ENCODE measurements at places on chromosomes 16 and 17.

DNA sequence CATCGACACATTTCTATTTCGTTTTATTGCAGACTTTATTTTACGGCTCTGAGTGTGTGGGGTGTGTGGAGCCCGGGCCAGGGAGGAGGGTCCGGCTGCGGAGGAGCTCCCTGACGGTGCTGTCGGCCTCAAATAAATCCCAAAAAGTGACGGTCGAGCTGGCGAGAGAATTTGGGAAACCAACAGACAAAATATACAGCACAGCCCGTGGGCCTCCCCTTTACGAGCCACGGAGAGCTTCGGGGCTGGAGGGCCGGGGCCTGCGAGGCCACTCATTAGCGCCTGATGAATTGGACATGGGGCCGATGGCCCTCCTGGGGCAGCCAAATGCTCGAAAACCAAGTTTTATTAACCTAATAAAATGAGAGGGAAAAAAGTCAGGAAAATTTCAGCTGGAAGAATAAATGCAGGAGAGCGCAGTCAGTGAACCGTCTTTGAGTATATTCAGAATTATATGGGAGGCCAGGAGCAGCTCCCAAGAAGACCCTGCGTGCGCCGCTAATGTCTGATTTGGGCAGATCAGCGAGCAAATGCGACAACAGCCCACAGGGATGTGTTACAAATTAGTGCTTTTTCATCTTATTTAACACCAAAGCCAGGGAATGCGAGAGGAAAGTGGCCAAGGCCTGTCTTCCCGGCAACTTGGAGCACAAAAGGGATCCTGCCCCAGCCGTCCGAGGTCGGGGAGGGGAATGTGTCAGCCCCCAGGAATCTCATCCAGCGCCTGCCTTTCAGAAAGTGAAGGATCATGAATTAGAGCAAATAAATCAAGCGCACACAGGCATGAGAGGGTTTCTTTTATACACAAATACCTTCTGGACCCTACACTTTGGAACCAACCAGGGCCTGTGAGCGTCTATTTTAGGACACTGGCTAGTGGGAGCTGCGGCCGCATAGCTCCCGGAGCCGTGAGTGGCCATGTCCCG, 249.1 kb downstream of the C16orf95 start:
- no peak for DNase-seq

GRCh38 chr17:61822326-61823285, 40.7 kb downstream of the BRIP1 start:
- DNase-seq: no peak

DNA sequence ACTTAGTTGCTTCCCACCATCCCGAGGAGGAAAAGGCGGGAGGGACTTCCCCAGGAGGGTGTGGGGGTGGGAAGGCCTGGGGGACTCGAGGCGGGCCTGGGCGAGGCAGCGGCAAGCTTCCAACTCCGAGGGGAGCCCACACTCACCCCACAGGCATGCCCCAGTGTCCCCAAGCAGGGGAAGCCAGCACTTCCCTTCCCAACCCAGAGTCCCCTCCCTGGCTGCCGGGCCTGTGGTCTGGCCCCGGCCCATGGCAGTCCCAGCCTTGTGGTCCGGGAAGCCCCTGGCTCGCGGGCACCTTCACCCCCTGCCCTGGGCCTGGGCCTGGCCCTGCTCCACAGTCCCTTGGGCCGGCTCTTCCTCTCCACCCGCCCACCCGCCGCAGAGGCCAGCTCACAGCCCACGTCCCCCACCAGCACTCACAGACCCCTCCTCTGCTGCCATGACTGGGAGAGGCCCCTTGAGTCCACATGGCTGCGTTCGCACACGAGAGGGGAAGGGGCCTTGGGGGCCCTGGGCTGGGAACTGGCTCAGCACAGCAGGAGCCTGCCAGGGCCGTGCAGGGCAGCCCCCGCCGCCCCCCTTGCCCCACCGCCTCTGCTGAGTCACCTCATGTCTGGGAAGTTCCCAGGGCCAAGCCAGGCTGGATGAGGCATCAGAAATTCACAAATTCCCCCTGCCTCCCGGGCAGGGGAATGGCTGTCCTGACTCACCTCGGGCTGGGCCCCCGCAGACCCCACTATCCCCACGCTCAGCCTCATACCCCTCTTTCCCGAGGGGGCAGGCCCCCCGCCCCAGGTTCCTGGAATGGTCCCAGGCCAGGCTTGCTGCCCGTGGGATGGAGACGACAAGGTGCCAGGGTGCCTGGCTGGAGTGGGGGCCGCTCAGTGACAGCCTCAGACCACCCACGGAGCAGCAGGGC, 27.8 kb downstream of the BAHCC1 start:
- DNase-seq: peak; percentile 91

DNA sequence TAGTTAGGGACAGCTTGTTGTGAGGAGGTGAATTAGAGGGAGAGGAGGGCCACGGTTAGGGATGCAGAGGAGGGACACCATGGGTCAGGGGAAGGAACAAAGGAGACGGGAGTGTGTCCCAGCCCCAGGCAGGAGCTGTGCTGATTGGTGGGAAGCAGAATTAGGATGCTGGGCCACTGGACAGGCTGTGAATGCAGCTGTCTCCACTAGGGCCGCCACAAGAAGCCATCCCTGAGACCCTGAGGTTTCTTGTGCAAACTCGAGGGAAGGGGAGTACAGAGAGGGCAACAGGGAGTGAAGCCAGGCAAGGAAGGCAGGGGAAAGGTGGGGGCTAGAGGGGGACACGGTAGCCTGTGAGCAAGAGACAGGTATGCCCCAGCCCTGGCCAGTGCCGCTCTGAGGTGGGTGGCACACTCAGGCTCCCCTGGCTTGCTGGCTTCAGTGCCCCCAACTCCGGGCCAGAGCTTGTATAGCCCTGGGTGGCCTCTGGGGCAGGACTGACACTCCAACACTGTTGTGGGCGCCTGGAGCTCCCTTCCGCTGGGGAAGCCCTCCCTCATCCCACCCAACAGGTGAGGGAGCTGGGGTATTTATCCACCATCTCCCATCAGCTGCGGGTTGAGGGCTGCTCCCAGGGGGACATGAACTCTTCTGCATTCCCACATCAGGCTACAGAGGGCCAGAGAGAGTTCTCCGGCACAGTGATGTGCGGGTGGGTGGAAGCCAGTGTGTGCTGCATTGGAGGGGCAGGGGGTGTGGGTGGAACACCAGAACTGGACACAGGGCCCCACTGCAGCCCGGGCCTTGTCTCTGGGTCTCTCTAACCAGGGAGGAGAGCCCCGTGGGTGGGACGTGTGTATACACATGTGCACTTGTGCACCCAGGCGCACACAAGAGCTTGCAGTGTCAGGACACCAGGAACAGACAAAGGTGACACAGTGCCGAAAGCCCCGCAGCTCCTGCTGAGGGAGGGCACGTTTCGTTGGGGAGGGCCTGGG, 8.3 kb upstream of the SPPL2C start:
- DNase-seq: no peak

DNA sequence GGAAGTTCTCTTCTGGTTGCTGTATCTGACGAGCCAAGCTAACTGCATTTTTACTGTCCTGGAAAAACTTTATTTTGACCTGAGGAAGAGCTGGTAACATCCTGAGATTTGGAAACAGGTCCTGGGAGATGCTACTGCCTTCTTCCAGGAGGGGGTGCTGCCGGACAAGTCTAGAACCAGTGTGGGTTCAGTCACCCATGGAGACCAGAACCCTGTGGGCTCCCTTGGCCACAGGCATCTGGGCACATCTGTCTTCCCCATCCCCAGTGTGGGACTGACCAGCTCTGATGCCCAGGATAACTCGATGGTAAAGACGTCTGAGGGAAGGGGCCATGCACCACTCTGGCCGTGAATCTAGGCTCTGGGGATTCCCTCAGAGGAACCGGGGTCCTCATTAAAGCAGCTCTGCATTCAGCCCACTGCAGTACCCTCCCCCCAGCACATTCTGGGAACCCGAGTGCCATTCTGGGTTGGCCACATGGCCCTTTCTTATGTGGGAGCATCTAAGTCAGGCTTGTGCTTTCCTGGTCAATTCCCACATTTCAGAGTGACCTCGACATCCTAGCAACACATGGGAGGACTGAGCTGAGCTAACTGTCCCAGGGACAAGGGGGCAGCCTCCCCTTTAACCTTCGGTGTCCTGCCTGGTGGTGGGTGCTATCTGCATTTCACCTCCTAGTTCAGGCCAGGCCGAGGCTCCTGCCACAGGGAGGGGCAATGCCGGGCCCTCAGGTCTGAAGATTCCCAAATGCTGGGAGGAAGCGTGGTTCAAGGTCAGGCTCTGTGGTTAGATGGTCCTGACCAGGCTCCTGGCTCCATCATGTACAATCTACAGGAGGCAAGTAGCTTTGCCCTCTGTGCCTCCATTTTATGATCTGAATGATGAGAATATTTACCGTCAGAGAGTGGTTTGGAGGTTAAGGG, 6.4 kb downstream of the C16orf86 start:
- DNase-seq: peak; percentile 90

DNA sequence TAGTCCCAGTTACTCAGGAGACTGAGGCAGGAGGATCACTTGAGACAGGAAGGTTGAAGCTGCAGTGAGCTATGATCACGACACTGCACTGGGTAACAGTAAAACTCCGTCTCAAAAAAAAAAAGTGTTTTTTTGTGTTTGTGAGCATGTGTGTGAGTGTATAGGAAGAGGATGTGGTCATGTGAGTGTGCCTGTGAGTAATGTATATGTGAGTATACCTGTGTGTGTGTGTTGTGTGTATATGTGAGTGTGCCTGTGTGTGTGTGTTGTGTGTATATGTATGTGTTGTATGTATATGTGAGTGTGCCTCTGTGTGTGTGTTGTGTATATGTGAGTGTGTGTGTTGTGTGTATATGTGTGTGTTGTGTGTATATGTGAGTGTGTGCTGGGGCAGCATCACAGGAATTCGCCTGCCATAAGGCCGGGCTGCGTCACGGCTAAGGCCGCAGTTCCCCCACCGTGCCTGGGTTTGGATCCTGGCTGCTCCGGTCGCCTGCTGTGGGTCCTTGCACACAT, 21.4 kb upstream of the NPTX1 start:
- no peak for DNase-seq

DNA sequence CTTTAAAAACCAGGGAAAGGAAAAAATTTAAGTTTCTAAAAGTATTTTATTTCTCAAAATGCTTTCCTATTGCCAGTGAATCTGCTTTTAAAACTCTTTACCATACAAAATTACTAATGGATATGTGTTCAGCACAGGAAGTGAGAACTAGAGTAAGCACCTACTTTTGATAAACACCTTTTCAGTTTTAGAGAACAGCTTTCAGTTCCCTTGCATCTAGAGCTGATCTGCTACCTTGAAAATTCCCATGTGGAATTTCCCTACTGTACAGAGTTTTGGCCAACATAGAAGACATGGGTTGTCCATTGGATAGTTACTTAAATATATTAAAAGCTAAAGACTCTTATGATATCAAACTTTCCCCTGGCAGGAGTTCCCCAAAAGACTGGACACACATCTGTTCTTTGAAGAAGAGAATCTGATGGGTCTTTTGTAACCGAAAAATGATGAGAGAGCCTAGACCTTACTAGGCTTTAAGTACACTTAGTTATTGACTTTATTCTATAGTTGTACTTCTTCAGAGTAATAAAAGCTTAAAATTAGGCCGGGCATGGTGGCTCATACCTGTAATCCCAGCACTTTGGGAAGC, 112.1 kb upstream of the CNTNAP4 start:
- DNase-seq: no peak

- no peak for DNase-seq
These were observed 15.3 kb upstream of the RPTOR start for GRCh38 chr17:80529104-80529903.

GRCh38 chr17:10699856-10700255, 2.5 kb downstream of the ADPRM start:
- DNase-seq: no peak

DNA sequence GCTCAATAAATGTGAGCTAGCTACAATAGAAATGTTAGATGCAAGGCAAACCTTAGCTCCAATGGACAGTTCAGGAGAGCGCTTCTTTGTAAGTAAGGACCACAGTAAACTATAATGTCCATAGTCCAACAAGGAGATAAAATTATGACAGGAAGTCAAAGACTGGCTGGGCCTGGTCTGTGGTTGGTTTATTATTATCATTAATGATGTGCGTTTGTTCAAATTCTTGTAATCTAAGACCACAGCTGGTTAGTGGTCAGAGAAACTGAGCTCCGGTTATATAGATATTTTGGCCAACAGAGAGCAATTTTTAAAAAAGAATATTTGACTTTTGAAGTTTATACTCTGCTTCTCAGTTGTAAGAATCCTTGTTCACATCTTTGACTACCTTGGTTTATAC, 4.7 kb upstream of the CMTM2 start:
- no peak for DNase-seq

DNA sequence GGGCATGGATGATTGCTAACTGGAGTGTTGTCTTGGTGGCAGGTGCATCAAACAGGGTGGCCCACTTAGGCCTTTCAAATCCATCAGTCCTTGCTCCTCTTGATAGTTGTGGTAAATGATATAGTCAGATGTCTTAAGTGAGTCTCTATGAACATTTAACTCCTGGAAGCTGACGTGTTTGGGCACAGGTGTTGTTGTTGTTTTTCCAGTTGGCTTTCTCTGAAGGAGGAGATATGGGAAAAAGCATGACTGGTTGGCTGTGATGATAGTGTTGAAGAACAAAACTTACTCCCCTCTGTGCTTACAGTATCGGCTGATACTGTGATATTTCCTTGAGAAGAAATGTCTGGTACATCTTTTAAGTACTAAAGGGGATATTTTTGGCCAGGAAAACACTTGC, 18.0 kb downstream of the TNRC6A start:
- DNase-seq: no peak

GRCh38 chr17:20206068-20206467, 196.9 kb downstream of the SPECC1 start:
- no peak for DNase-seq

All from AG08395 (cell line).